ENCODE measurements at places on chromosomes 2 and 18. TPM values are rescaled to one million over a fixed set of nuclear protein-coding genes. Genes with fewer than 3 reads are reported as not detected.

DNA sequence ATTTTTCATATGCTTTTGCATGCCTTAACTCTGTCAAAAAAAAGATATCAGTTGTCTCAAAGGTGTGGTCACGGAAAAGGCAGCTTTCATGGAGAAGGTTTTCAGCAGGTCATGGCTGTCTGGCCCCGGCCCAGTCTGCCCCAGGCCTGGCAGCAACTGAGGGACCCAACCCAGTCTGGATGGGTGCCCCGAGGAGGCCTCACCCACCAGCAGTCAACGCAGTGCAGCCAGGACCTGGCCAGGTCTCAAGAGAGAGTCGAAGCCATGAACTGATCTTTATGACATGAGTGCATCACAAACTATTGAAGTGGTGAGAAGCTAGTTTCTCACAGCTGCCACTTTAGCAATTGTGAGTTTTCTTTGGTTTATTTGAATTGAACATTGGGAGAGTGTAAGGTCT, 7.9 kb downstream of the TUBB6 start:
- DNase-seq: no peak

DNA sequence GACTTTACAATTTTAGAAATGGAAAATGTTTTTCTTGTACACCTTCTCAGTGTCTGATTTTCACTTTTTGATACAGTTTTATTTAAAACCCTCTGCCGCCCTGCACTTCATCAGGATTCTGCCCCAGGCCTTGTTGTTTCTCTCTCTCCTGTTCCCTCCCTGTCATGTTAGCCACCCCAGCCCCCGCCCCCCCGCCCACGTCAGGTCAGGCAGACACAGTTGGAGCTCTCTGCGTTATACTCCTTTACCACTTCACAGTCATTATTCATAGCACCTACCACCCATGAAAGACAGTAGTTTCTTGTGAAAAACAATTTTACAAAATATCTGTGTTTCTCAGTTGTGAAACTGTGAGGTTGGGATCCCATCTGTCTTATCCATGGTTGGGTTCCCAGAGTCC, 21.5 kb downstream of the ADNP2 start:
- DNase-seq: no peak

Gene SKOR2
- not detected for polyA plus RNA-seq

Gene FN1
- polyA plus RNA-seq: 415 TPM

DNA sequence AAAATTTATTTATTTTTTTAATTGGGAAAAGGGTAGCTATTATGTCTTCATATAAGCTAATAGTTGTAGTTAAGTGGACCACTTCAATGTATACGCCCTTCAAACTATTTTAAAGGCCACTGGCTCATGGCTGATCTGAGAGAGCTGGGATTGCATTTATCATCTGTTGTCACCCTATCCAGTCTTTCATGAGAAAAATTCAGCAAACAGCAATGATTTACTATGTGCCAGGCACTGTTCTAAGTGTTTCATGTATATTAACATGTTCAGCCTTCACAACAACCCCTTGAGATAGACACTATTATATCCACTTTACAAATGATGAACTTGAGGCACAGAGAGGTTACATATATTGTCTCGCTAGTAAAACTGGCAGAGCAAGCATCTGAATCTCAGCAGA, 66.1 kb upstream of the ZNF397 start:
- no peak for DNase-seq

- peak; percentile 59 for DNase-seq
Observed at GRCh38 chr2:121018136-121019061, 266.6 kb downstream of the TFCP2L1 start.

Gene TMEM182
- 7.0 TPM for polyA plus RNA-seq

DNA sequence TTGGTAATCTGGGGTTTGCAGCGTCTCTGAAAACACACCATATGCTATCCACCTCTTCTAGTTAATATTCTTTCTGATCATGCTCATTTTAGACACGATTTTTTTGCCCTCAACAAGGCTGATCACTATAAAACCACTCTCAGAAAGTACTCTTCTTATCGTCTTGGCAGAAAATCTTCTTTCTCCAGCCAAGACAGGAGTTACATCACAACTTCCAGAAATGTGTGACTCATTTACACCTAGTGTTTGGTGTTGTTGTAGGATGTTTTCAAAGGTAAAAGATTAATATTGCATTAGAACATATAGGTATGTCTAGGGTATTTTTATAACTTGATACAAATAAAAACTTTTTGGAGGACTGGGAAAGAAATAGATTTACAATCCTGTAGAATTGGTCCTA, 138.5 kb upstream of the NETO1 start:
- no peak for DNase-seq

Gene AOX1
- polyA plus RNA-seq: 1.7 TPM

Gene CRYGD
- polyA plus RNA-seq: 0.31 TPM

Gene SERPINB7
- 0.50 TPM for polyA plus RNA-seq

- DNase-seq: no peak
Observed at GRCh38 chr2:138493334-138493733, 8.2 kb upstream of the SPOPL start.

Gene DNAJC5G
- polyA plus RNA-seq: 1.4 TPM

- no peak for DNase-seq
Observed at GRCh38 chr2:232993231-232993821, 19.7 kb downstream of the NGEF start.

DNA sequence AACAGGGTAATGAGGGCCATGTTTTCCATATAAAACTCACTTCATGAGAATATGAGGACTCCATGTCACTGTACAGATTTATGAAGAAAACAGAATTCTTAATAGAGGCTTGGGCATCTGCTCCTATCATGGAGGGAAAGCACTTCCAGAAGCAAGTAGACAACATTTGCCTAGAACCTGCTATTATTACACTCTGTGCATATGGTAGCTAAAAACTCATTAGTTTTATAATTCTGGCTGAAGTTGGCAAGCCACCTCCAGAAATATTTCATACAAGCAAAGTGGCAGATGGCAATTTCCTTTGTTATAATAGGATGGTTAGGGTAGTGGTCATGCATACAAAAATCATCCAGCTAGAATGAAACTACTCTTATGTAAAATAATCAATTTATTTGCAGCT, 65.8 kb upstream of the TLK1 start:
- DNase-seq: no peak

DNA sequence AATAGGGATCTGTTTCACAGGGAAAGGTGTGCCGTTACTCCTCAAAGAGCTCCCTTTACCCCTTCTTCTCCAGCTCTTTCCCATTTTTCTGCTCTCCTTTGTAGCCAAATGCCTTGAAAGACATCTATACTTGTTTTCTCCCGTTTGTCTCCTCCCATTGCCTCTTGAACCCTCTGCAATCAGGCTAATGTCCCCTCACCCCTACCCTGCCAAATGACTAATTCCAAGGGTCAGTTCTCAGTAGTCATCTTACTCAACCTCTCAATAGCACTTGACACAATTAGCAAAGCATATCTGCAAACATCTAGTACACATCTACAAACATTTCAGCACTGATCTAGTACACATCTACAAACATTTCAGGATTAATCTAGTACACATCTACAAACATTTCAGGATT, 12.6 kb downstream of the MRO start:
- no peak for DNase-seq

- no peak for DNase-seq
Observed at GRCh38 chr2:145813481-145813880, 1293.6 kb upstream of the ZEB2 start.

GRCh38 chr2:240437861-240438809, 2.7 kb downstream of the GPC1 start:
- peak; percentile 49 for DNase-seq

- no peak for DNase-seq
Observed at GRCh38 chr2:177314722-177315264, 50.3 kb upstream of the NFE2L2 start.

Gene IL1A
- 0.09 TPM for polyA plus RNA-seq

DNA sequence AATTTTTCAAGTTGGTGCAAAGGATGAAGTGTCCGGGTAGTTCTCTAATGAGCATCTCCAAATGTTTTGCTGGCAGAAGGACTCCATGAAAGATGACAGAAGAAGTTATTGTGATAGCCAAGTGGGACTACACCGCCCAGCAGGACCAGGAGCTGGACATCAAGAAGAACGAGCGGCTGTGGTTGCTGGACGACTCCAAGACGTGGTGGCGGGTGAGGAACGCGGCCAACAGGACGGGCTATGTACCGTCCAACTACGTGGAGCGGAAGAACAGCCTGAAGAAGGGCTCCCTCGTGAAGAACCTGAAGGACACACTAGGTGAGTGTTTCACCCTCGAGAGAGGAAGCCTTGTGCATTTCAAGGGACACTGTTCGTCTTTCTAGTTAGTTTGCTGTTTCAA, 110.3 kb downstream of the NCK2 start:
- DNase-seq: no peak

GRCh38 chr2:199258291-199258690, 199.4 kb downstream of the SATB2 start:
- no peak for DNase-seq

DNA sequence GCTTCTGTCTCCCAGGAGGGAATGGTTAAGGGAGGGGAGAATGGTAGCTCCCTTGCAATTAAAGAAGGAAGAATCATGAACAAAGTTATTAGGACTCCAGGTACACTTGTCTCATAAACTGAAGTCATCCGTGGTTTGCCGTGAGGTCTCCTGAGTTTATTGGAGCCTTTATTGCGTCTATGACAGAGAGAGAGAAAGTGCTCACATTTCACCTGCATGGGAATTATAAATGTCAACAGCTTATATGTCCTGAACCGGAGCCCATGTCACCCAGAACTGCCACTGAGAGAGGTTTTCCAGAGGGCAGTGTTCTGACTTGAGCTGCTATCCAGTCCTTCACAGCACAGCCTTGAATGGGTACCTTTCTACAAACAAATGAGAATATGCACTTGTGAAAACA, 104.3 kb downstream of the STPG4 start:
- no peak for DNase-seq

Gene BOD1L2
- not detected for polyA plus RNA-seq

DNA sequence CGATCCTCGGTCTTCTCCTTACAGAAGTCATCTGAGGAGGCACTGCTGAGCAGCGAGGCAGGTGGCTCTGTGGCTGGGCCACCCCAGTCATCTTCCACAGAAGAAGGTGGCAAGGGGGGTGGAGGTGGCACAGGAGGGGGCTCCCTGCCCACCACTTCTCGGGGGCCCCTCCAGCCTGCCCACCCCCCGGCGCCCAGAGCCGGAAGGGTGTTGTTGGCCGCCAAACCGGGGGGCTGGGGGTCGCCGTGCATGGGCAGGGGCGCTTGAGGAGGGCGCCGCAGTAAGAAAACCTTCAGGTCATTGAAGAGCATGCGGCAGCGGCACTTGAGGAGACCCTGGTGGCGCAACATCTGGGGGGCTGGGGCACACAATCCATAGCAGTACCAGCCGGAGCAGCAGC, 2.5 kb downstream of the MARCHF4 start:
- no peak for DNase-seq

DNA sequence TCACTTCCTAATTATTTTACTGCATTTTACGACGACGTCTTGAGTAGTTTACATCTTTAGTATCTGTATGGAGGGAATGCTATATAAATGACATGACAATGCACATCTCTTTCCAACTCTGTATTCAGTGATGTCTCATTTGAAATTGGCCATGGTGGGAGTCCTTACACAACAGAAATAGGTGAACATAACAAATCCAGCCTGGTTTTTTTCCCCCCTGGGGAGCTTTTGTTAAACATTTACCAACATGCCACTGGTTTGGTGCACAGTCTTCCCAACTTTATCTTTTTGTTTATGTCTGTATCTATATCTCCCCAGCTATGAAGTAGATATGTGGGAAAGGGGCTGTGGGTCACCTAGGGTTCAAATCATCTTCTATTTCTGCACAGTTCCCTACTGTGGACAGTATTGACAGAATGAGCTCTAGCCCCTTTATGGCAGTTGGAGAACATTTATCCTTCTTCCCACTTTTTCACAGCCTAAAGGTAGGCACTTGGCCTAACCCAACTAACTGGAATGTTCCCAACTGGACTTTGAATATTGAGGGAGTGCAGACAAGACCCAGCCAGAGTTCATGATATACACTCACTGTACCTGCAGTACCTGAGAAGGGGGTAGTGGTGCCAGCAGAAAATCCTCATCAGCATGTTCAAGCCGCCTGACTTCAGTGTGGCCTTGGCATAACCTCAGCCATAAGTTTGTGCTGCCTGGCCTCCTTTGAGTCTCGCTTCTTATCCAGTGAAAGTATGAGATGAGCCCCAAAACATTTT, 5.7 kb upstream of the RTKN start:
- no peak for DNase-seq

- no peak for DNase-seq
Observed at GRCh38 chr18:8794156-8794933, 89.0 kb downstream of the MTCL1 start.

- DNase-seq: no peak
Observed at GRCh38 chr2:149399934-149400615, 69.7 kb downstream of the LYPD6 start.

DNA sequence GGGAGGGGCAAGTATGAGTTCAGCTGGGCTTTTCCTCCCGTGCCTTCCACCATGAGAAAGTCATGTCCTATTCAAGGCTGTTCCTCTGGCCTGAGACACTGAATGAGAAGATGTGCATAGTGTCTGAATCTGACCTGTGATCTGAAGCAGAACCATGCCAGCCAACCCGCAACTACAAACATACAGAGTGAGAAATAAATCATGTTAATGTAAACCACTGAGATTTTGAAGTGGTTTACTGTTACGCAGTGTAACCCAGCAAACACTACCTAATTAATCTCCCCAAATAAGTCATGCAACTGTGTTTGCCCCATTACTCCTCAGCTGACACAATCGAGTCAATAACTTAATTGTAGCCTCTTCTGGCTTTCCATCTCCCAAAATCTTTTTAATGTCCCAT, 49.2 kb downstream of the METTL4 start:
- no peak for DNase-seq

Gene CAVIN2
- polyA plus RNA-seq: 41.6 TPM

Gene QPCT
- polyA plus RNA-seq: 14.3 TPM

DNA sequence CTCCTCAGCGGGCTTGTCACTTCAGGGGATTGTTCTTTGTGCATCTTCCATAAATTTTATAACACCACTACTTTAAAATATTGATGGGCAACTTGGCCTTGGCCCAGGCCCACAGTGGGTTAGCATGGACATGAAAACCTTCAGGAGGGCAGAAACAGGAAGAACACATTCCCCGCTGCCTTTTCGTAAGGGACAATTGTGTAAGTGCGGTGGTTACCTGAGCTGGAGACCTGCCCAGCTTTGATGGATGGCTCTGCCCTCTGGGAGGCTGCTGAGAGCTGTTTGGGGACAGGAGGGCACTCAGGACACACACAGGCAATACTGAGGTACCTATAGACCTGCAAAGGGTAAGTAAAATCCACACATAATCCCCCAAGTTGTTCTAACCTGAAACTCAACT, 46.8 kb downstream of the FECH start:
- DNase-seq: no peak

DNA sequence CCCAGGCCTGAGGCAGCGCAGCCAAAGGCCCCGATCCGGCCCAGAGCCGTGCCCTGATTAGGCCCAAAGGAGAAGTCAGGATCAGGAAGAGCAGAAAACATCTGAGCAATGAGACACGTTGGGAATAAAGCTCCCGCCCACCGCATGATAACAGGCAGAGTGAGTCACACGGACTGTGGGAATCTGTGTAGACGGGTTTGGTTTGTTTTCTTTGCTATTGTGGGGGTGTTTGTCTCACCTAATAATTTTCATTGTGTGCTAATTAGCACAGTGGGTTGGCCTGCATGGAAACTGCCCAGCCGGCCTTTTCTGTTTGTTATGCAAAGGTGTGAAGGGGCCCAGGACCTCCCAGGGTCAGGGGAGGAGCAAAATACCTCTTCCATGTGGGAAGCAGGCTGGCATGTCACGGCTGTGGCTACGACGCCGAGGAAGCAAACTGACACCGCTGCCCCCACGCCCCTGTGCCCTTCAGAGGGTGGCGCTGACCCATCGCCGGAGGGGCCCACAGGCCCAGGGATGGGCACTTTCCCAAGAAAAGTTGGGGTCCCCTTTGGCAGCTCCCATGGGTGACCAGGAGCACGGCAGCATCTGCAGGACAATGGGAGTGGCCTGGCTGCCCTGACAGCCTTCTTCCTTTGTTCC, 68.4 kb upstream of the CTDP1 start:
- DNase-seq: no peak
